ENCODE measurements at places on chromosomes 3 and 15.

DNA sequence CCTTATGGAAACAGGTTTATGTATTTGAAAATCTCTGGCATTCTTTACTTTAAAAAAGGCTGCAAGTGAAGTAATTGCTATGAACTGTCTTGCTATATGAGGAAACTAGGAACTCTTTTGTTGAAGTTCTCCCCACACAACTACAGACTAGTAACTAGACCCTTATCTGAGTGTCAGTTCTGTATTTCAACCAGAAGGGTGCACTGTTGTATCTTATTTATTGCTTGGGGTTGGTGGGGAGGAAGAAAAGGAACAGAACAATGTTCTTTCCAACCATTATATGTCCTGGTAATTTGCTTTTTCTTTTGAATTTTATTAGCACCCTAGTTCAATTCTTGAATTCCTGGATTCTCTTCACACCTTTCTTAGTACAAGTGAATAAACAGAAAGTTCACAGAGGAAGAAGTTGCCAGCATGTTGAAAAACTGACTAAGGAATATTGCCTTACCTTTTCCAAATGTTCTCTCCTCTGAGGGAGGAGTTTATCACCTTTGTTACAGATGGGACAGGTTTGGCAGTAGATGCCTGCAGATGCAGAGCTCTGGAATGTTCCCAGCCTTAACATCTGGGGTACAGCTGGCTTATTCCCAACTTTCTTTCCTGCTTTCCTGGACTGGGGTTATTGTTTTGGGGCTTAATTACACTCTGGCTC lies 162.4 kb upstream of the CFAP20DC start:
- no peak for DNase-seq

DNA sequence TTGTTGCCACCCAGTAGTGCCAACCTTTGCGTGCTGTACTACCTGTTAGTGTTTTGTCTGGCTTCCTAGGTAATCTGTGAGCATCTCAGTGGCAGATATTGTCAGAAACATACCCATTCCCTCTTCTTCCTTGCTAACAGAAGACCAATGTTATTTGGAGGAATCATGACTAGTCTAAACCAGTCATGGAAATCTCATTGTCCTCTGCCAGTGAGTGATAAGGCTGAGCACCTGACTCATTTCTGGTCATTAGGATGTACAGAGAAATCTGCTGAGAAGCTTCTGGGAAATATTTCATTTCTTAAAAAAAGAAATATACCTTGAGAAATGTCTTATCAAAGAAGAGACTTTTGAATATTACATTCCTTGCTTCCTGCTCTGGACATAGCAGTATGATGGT lies 70.1 kb upstream of the CDV3 start:
- DNase-seq = no peak

GRCh38 chr15:87154761-87155160 lies 1075.1 kb downstream of the AGBL1 start:
- DNase-seq = no peak

DNA sequence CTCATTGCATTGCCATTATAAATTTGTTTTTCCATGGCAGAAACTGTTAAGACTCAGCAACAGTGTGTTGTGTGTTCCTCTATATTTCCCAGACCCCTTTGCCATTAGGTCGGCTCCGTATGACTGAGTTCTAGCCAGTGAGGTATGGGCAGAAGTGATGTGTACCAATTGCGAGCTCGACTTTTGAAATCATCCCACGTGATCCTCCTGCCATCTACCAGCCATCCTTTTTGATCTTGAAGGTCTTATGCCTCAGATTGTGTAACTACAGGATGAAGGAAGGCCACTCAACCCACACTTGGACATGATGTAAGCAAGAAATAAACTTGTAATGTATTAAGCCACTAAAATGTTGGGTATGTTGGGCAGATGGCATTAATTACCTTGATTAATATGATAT lies 562.3 kb downstream of the PDCD6IP start:
- no peak for DNase-seq

- no peak for DNase-seq
Observed at GRCh38 chr3:133209871-133210550, 171.8 kb downstream of the TMEM108 start.

DNA sequence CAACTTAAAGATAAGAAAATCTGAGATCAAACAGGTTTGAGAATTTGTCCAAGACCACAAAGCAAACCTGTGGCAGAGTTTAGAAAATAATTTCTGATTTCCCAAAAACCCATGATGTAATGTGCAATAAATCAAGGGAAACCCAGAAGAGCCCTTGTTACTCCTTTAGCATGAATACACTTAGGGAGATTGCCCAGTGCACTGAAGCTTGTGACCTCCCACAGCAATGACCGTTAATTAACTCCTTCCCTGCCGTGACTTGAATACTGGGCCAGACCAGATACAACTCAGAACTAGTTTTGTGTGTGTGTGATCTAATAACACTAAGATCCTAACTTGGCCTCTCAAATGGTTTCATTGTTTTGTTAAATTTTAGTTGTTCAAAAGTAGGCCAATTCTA lies 2.5 kb downstream of the PRKAR2A start:
- DNase-seq = no peak

DNA sequence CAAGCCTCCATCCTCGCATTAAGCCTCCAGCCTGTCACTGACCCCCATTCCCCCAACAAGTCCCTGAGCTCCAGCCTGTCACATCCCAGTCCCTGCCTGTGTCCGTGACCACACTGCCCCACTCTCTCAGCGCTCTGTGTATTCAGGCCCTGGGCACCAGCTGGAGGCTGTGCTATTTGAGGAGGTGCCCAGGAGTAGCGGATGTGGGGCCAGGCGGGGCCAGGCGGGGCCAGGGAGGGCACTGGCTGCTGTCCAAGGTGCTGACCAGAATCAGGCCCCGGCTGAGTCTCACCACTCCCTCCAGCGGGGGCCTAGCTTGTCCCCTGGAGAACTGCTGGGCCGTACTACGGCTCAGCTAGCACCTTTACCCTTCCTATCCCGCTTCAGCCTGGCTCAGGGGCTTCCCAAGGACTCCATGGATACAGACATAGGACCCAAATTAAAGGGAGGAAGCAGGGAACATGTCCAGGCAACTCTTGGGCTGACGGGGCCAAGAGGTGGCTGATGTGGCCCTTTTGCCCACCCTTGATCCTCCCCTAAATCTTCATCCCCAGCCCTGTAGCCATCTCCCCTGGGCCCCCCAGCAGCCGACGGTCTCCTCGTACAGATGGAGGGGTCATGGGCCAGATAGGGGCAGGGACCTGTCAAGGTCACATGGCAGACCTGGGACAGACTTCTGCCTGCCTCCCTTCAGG lies 1.1 kb downstream of the HHATL start:
- DNase-seq = peak; percentile 52

GRCh38 chr3:46936733-46937250 lies 39.8 kb downstream of the CCDC12 start:
- DNase-seq = no peak

DNA sequence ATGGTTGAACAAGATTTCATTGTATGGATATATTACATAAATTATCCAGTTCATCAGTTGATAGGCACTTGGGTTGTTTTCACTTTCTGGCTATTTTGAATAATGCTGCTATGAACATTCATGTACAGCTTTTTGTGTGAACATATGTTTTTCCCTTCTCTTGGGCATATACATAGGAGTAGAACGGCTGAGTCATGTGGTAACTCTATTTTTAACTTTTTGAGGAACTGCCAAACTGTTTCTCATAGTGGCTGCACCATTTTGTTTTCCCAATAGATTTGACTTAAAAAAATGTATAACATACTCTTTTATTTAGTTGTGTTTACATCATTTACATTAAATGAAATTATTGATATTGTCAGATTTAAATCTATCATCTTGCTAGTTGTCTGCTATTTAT lies 28.8 kb upstream of the RFX7 start:
- DNase-seq = no peak

- DNase-seq = no peak
Observed at GRCh38 chr15:79898369-79898768, 1.6 kb upstream of the MTHFS start.

- DNase-seq = no peak
Observed at GRCh38 chr15:96551196-96551595, 220.7 kb downstream of the NR2F2 start.

All from stimulated activated CD4-positive, alpha-beta T cell treated with anti-CD3 and anti-CD28 coated beads, Interleukin-12 subunit alpha, Interleukin-12 subunit beta, amount 100 ng/mL, for 4 hours (primary cell).